ENCODE measurements at places on chromosomes 6 and 20. TPM values are rescaled to one million over a fixed set of nuclear protein-coding genes. Genes with fewer than 3 reads are reported as not detected.
A peak's percentile ranks its signal among the peaks of the same experiment; 100 is the strongest.

- DNase-seq, result no peak
Measured at GRCh38 chr20:2798095-2798805, 2.2 kb downstream of the CPXM1 start.

- DNase-seq, result no peak
Measured at GRCh38 chr6:113596387-113597230, 260.5 kb upstream of the MARCKS start.

DNA sequence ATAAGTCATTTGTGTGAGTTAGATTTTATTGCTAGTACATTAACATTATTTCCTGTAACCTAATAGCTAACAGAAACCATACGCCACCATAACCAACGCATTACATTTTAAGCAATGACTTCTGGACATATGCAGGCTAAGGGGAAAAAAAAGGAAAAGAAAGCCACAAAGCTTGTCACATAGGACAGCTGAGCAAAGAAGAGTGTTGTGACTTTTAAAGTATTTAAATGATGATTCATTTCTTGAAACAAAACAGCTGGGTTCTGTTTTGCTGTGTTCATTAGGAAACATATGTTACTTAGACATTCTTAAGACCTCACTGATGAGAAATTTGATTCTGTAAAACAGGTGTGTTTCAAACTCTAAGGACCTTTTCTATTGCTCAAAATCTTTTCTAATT lies 171.4 kb downstream of the COL9A1 start:
- no peak for DNase-seq

DNA sequence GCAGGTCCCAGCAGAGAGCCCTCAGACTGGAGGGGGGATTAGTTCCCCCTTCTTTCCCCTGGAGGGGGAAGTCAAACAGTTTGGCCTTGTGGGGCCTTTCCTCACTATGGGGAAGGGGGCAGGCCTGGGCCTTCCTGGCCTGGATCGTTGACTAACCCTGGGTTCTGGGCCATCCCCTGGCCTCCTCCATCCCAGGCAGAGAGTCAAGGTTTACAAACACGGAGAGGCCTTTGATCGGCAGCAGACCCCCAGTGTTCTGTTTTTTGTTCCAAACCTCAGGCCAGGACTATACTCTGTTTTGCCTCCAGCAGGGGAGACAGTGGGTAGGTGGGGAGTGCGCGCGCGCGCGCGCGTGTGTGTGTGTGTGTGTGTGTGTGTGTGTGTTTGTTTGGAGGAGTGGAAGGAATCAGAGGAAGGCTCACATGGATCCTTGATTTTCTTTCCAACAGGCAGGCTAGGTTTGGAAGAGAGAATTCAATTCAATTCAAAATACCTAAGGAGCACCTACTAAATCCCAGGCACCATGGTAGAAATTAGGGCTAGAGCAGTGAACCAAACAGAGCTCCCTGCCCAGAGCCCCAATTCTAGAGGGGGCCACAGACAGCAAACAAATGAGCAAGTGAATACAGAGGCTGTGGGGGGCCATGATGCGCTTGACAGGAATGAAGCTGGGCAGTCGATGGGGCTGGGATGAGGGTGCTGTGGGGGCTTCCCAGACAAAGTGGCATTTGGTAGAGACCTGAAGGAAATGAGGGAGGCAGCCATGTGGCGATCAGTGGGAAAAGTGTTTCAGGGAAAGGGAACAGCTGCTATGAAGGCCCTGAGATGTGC lies 14.8 kb downstream of the TP53RK start:
- no peak for DNase-seq

The LY86 gene
- not detected for total RNA-seq

DNA sequence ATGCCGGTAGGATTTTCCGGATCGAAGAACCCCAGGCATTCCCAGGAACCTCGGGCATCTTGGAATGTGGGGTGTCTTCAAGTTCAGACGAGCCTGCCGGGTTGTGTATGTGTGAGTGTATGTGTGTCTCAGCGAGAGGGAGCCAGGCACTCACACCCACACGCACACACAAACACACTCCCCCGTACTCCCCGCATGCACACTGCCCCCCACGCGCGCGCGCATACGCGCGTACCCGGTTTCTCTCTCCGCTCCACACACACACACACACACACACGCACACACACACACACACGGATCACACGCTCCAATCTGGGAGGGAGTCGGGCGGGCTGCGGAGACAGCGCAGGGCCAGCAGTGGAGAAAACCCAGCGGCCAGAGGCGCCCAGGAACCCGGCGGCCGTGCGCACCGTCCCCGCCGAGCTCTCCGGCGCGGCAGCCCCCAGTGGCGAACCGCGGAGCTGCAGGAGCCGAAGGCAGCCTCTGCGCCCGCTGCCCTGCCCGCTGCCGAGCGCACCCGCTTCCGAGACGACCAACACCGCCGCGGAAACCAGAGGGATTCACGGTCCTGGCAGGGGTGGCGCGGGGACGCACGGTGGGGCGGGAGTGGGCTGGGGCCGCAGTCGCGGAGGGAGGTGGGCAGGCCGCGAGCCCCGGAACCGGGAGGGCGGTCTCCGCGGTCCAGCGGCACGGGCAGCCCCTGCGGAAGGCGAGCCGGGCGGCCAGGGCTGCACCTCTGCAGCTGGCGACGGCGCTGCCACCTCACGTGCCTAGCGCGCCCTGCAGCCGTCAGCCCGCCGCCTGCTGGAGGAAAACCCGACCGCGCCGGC lies at the start of gene LRFN2:
LRFN2 (minus strand) TSS at position 125 of the 830 bp plus-strand sequence.
- peak; percentile 94 for DNase-seq

GRCh38 chr20:52230409-52230808 lies 38.8 kb upstream of the ZFP64 start:
- DNase-seq, result no peak

DNA sequence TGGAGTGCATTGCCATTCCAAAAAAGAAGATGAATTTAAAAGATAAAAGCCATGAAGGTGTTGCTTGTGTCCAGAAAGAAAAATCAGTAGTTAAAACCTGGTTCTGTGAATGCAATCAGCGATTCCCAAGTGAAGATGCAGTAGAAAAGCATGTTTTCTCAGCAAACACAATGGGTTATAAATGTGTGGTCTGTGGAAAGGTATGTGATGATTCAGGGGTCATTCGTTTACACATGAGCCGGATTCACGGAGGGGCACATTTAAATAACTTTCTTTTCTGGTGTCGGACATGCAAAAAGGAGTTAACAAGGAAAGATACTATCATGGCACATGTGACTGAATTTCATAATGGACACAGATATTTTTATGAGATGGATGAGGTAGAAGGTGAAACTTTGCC lies 24.7 kb upstream of the BAG2 start:
- DNase-seq, result no peak

All from glutamatergic neuron (in vitro differentiated cells).